Stimulated activated CD8-positive, alpha-beta memory T cell treated with anti-CD3 and anti-CD28 coated beads, Interleukin-2, amount 100 ng/mL, for 1 hour (primary cell): ENCODE measurements at places on chromosomes 7 and 10.

- no peak for DNase-seq
These were observed 18.4 kb downstream of the RPA3 start for GRCh38 chr7:7699970-7700369.

DNA sequence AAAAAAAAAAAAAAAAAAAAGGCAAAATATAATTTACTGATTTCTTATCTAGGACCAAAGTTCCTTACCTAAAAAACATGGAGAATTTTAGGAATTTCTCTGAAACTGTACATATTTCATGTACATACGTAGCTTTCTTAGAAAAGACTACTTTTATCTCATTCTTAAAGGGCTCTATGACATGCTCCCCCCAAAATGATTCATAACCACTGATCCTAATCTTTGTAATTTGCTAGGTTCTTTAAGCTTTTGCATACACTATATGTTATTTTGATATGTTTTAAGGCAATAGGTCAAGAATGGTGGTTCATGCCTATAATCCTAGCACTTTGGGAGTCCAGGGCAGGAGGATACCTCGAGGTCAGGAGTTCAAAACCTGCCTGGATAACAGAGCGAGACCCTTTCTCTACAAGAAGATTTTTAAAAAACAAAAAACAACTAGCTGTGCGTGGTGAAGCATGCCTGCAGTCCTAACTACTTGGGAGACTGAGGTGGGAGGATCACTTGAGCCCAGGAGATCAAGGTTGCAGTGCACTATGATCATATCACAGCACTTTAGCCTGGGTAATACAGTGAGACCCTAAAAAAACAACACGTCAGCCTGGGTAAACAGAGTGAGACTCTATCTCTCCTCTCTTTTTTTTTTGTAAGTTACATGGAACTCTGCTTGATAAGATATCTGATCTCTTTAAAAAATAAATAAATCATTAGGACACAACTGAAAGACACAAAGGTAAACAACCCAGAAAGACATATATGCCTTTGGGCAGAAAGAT, 54.8 kb downstream of the ATAD1 start:
- DNase-seq, result no peak

DNA sequence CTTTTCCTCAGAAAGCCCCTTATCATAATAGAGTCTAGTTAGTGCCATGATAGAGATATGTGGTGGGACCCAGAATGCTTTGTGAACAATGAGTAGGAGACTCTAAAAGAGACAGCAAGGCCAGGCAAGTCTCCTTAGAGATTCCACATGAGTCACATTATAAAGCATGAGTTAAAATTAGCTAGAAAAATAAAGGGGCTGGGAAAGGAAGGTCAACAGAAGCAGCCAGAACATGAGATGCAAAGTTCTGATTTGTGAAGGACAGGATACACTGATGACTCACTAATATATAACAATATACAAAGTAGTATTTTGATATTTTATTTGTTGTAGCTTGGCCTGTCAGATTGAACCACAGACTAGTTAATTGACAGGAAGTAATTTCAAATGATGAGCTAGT, 25.3 kb upstream of the SNX13 start:
- no peak for DNase-seq

GRCh38 chr10:88198023-88198422, 334.6 kb downstream of the PTEN start:
- DNase-seq, result no peak

GRCh38 chr7:16815001-16815400, 10.2 kb upstream of the AGR2 start:
- DNase-seq, result no peak

GRCh38 chr7:128811631-128812430, 18.4 kb upstream of the FLNC start:
- no peak for DNase-seq

DNA sequence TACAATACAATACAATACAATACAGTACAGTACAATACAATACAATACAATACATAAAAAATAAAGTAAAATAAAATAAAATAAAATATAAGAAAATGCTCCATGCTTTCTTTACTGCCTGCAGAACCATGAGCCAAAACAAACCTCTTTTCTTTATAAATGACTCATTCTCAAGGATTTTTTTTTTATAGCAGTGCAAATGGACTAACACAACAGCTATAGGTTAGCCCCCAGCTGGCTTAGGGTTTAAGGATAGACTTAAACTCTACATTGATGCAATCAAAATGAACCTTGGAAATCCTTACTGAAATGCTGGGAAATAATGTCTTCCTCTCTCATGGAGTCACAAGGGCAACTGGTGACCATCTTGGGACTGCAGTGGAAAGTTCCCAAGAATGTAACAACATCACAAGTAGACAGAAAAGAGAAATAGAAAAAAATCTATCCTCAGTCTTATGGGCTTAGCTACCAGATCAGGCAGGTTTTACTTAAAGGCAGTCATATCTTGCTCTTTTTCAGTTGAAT, 348.9 kb downstream of the ARL4A start:
- DNase-seq, result no peak

- DNase-seq, result peak; percentile 52
These were observed 22.7 kb upstream of the KCNK18 start for GRCh38 chr10:117174439-117175214.

- DNase-seq, result no peak
These were observed 54.8 kb upstream of the FGL2 start for GRCh38 chr7:77254429-77254828.

GRCh38 chr7:91847876-91848588, 32.5 kb downstream of the MTERF1 start:
- DNase-seq, result no peak

GRCh38 chr10:90458571-90458970, 399.3 kb downstream of the HTR7 start:
- no peak for DNase-seq

DNA sequence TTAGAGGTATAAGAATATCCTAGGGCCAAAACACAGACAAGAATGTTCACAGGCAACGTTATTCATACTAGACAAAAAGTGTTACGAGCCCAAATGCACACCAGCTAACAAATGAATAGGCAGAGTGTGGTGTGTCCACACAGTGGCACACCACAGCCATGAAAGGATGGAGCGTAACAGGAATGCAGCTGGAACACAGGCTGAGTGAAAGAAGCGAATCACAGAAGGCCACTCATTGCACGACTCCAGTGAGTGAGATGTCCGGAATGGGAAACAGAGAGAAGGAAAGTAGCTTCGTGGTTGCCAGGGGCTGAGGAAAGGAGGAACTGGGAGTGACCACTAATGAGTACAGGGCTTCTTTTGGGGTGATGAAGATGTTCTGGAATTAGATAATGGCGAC, 198.8 kb downstream of the TNS3 start:
- no peak for DNase-seq

GRCh38 chr7:90536449-90536848, 59.7 kb upstream of the CDK14 start:
- no peak for DNase-seq

DNA sequence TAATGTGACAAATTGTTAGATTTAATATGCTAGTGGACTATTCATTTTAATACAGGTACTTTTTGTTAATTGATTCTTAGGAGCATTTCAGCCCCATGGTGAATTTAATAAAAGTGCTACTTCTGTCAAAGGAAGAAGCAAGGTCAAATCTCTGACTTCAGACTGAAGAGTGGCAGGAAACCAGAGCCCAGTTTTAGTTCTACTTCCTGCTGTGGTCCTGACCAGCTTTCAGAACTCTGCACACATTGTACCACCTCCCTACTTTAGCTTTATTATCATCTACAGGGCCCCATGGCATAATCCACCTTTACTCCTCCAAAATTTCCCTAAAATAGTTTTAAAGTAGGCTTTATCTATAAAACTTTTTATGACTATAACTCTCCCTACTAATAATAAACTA, 33.7 kb downstream of the CTTNBP2 start:
- DNase-seq, result no peak

- no peak for DNase-seq
These were observed 333.7 kb downstream of the GFRA1 start for GRCh38 chr10:115939101-115939854.

DNA sequence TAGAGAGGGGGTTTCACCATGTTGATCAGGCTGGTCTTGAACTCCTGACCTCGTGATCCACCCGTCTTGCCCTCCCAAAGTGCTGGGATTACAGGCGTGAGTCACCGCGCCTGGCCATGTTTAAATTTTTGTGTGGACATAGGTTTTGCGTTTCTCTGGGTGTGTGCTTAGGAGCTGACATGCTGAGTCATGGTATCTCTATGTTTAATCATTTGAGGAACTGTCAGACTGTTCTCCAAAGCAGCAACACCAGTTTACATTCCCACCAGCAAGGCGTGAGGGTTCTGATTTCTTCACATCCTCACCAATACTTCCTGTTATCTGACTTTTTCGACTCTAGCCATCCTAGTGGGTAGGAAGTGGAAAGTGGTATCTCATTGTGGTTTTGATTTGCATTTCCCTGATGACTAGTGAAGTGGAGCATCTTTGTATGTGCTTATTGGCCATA, 153.7 kb downstream of the DNAJB6 start:
- peak; percentile 16 for DNase-seq

DNA sequence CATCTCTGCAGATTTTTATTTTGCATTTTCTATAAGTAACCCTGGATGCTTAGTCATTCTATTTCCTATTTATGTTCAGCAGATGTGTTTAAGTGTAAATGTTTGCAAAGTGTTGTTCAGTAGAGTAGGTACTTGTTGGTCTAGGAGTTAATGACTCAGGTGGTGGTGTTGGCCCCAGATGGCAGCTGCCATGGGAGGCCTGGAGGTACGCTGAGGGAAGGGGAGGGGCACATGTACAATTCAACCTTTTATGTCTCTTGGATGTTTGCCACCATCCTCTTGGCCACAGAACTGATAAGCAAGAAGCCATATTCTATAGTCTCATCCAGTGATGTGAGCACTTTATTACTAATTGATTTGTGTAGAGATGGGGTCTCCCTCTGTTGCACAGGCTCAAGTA, 68.1 kb upstream of the SLC39A12 start:
- no peak for DNase-seq

- no peak for DNase-seq
These were observed 89.1 kb upstream of the ADO start for GRCh38 chr10:62715383-62715782.

DNA sequence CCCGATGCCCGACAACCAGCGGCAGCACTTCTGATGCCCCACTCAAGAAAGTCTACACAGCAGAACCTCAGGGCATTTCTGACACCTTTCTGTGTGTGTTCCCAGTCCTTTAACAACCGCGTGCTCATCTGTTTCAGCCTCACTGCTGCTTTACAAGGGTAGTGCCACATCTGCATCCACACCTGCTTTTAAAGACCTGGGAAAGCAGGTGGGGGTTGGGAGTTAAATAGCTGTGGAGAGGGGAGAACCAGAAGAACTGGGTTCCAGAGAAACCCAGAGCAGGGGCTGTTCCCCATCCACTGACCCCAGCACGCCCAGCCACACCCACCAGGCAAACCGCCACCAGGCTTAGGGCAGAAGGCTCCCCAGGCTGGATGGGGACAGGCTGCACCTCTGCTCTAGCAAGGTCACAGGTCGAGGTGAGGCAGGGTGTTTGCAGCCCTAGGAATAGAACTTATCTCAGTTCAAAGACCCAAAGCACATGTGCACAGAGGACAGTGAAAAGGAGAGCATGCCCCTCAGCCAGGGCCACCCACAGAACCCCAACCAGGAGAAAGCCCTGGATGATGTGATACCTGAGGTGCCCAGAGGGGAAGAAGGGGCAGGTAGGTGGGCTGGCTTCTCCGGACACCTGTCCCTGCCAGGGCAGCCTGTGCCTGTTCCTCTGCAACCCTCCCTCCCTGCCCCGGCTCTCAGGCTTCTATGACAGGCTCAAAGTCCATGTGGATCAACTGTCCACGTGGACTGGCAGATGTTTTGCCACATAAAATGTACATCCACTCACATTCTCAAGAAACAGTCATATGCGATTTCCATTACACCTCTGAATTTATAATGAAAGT, 51.3 kb downstream of the COBL start:
- no peak for DNase-seq

DNA sequence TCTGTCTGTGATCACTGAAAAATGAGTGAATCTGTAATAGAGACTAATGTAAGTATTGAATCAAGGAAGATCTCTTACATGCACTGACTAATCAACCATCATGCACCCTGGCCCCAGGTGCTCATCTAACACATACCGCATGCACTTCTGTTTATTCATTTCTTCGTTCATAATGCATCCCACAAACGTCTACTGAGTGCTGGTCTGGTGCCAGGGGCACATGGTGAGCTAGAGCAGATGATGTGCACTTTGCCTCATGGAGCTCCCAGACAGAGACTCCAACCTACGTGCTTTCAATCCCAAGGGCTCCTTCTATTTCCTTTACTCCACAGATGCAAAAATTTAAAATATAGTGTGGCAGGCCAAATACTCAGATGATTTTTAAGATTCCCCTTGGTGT, 10.7 kb downstream of the C10orf90 start:
- no peak for DNase-seq

DNA sequence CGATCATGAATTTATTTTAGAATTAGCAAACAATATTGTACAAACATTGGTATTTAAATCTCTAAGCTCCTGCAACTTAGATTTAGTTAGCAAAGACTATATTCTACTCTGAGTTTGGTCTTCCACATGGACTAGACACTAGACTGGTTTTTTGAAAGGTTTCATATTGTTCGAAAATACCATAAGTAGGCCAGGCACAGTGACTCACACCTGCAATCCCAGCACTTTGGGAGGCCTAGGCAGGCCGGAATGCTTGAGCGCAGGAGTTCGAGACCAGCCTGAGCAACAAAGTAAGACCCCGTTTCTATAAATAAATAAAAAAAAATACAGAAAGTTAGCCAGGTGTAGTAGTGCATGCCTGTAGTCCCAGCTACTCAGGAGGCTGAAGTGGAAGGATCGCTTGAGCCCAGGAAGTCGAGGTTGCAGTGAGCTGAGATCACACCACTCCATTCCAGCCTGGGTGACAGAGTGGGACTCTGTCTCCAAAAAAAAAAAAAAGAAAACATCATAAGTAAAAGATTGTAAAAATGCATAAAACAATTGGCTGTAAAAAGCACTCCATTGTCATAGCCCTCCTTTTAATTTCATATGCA, 73.1 kb downstream of the ABCC2 start:
- no peak for DNase-seq

DNA sequence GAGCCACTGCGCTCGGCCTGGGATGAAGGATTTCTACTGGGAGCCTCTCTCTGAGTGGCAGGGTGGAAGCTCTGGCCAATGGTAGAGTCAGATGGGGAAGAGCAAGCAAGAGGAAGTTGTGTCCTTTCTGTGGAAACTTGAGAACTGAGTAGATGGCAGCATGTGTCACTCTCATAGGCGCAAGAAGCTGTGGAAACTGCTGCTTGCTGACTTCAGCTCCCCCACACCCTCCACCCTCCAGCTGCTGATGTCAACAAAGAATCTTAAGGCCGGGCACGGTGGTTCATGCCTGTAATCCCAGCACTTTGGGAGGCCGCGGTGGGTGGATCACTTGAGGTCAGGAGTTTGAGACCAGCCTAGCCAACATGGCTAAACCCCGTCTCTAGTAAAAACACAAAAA, 39.8 kb upstream of the SRGN start:
- DNase-seq, result no peak

- no peak for DNase-seq
These were observed 14.5 kb upstream of the LRRC4 start for GRCh38 chr7:128045766-128046165.

- no peak for DNase-seq
These were observed 139.6 kb downstream of the CDH23 start for GRCh38 chr10:71536332-71536731.

- no peak for DNase-seq
These were observed 394.7 kb downstream of the AUTS2 start for GRCh38 chr7:69992938-69993337.
